Bronchial smooth muscle cell (primary cell): ENCODE measurements at places on chromosomes 1 and 21. TPM values are rescaled to one million over a fixed set of nuclear protein-coding genes. Genes with fewer than 3 reads are reported as not detected.

The SLC45A1 gene
- 1.4 and 2.6 TPM in 2 replicates for total RNA-seq

The RUNX3 gene
- not detected in 2 replicates for total RNA-seq

The ZNF695 gene
- total RNA-seq, result 1.1 and 1.3 TPM in 2 replicates

The PGLYRP3 gene
- not detected in 2 replicates for total RNA-seq

The C4BPA gene
- total RNA-seq, result under 0.01 TPM in 1 of 2 replicates, not detected in the other

The RTCA gene
- total RNA-seq, result 33.5 and 41.8 TPM in 2 replicates

The HHAT gene
- total RNA-seq, result 2.7 and 4.0 TPM in 2 replicates

The RNF186 gene
- not detected in 2 replicates for total RNA-seq

The LPAR3 gene
- total RNA-seq, result 16.5 and 21.6 TPM in 2 replicates

The S100A7 gene
- not detected in 2 replicates for total RNA-seq

The SPATA45 gene
- total RNA-seq, result not detected in 2 replicates

The TRIM63 gene
- total RNA-seq, result not detected in 2 replicates

The KIAA0040 gene
- total RNA-seq, result under 0.01 TPM in 2 replicates

The VASH2 gene
- total RNA-seq, result 1.1 and 3.7 TPM in 2 replicates

The LRRC38 gene
- not detected in 2 replicates for total RNA-seq

The XCL1 gene
- not detected in 2 replicates for total RNA-seq

The PTCH2 gene
- 0.17 and 0.95 TPM in 2 replicates for total RNA-seq

The CHI3L1 gene
- total RNA-seq, result 1.1 and 4.4 TPM in 2 replicates

The CASQ1 gene
- total RNA-seq, result not detected in 2 replicates

The WNT3A gene
- total RNA-seq, result not detected in 2 replicates

The CTPS1 gene
- total RNA-seq, result 6.1 and 8.7 TPM in 2 replicates

The LCA5L gene
- 0.32 and 0.52 TPM in 2 replicates for total RNA-seq

The LAMTOR2 gene
- total RNA-seq, result 68.1 and 77.3 TPM in 2 replicates

The TMPRSS3 gene
- total RNA-seq, result not detected in 2 replicates

The AADACL3 gene
- total RNA-seq, result not detected in 2 replicates

The USH2A gene
- under 0.01 TPM in 1 of 2 replicates, not detected in the other for total RNA-seq

The ANGPTL1 gene
- 3.0 and 3.9 TPM in 2 replicates for total RNA-seq
